ENCODE measurements at places on chromosomes 5 and 9.

- no peak for DNase-seq
Measured at GRCh38 chr9:113601656-113602055, 138.1 kb downstream of the RGS3 start.

- no peak for DNase-seq
Measured at GRCh38 chr9:115694991-115695390, 458.6 kb upstream of the PAPPA start.

- DNase-seq, result peak; percentile 39
Measured at GRCh38 chr9:105007143-105007542, 79.2 kb upstream of the ABCA1 start.

- no peak for DNase-seq
Measured at GRCh38 chr5:124634741-124635323, 111.6 kb downstream of the ZNF608 start.

DNA sequence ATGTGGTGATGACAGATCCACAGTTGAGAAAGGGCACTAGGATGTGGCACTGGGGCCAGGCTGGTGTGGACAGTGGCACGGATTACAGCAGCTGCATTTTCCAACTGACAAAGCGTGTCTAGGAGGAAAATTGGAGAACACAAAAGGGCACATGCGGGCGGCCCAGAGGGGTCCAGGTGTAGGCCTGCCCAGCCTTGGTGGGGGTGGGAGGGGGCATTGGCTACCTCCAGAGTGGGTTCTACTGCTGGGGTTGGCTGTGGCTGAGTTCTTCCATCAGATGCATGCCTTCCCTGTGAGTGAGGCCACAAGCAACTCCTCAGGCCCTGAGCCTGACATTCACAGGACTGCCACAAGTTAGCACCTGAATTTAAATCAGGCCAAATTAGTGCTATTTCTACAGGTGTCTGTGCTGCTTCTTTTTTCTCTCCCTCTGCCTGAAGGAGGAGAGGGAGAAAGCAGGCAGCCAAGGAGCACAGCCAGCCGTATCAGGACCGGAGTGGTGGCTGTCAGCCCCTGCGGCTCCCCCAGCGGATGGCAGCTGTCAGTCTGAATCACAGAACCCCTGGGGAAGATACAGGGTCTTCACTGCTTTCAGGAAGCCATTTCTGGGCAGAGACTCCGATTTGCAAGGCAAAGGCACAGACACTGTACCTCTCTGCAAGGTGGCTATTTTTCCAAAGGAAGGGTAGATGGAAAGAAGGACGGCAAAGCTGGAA lies 464.2 kb downstream of the SPOCK1 start:
- DNase-seq, result no peak

DNA sequence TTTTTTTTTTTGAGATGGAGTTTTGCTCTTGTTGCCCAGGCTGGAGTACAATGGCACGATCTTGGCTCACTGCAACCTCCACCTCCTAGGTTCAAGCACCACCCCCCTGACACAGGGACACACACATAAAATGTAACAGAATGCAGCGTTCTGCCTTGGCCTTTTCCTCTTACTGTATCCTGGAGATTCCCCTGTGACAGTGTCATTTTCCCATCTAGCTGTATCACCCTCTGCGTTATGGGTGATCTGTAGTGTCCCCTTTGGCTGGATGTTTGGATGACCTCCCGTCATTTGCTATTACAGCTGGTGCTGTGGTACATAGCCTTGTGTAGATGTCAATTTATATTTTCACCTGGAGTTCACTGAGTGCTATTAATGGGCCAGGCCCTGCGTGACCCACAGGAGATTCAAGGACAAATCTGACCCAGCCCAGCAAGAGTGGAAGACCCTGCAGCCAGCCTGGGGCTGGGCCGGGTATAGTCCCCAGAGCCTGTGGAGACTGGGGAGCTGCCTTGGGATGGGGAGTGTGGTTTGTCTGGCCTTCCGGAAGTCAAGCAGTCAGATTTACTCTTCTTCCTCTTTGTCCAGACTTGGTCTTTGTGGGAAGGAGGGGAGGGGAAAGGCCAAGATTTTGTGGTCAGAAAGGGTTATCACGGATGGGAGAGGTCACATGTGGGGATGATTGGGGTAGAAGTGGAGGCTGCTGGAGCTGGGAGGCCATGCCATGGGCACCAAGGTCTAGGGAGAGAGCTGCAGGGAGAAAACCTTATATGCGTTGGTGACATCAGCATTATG lies 43.6 kb downstream of the ERGIC1 start:
- no peak for DNase-seq

- no peak for DNase-seq
Measured at GRCh38 chr5:179606071-179606909, 17.2 kb downstream of the HNRNPH1 start.

DNA sequence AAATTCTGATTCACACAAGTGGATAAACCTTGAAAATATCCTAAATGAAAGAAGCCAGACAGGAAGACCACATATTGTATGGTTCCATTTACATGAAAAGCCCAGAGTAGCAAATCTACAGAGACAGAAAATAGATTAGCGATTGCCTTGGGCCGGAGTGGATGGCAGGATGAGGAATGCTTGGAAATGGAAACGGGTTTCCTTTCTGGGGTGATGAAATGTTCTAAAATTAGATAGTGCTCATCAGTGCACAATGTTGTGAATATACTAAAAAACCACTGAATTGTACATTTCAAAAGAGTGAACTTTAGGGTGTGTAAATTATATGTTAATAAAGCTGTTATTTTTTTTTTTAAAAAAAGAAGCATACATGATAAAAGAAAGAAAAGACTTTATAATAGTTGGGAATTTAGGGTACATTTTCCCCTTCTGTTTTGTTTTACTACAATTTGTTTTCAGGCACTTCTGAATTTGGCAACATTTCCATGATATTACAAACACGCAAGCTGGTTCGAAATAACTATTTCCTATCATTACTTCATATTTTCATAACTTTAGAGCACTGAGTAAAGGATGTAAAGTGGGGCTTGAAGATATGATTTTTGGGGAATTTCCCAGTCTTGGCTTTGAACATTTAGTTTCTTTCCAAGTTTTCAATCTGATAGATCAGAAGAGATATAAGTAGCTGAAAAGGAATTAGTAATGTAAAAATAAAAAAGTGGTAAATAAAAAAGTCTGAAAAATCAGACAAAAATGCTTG lies 23.9 kb downstream of the SLC35A4 start:
- no peak for DNase-seq

Data from activated CD4-positive, alpha-beta T cell treated with anti-CD3 and anti-CD28 coated beads for 48 hours (primary cell).